ENCODE measurements at places on chromosomes 6 and 20. TPM values are rescaled to one million over a fixed set of nuclear protein-coding genes. Genes with fewer than 3 reads are reported as not detected.

The CNBD2 gene
- 5.7 TPM for total RNA-seq

The SIRPB2 gene
- total RNA-seq: not detected

The CCM2L gene
- not detected for total RNA-seq

The OTOR gene
- total RNA-seq: not detected

The SEMG1 gene
- total RNA-seq: not detected

The VGLL2 gene
- total RNA-seq: not detected

The SALL4 gene
- 0.11 TPM for total RNA-seq

- H3K36me3 ChIP-seq: peaks cover 47% of the 10 kb centered on the region
- no peak for DNase-seq
- no peaks in the 10 kb centered on the region for H3K27me3 ChIP-seq
- no peak overlapping the region for H3K4me3 ChIP-seq
Measured at GRCh38 chr6:6591778-6592465, 3.4 kb downstream of the LY86 start.

DNA sequence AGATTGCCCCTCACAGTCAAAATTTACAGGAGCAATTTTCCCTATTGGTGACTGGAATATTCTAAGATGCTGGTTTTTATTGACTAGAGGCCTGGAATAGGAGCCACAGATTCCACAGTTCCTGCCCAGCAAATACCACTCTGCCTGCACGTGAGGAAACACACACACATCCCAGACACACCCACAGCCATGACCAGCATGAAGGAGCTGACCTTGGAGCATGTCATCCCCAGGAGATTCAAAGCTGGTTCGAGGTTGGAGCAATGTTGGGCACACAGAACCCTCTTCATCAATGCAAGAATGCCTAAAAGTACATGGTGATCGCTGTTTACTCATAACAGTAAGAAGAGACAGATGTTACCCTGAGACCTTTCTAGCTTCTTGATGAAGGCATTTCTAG is 244.6 kb upstream of the FOXQ1 start:
- H3K27ac ChIP-seq: no peak overlapping the region
- no peak overlapping the region for H3K4me3 ChIP-seq
- peaks cover 8% of the 10 kb centered on the region for H3K27me3 ChIP-seq
- H3K36me3 ChIP-seq: no peaks in the 10 kb centered on the region
- no peaks in the 10 kb centered on the region for H3K4me1 ChIP-seq
- DNase-seq: no peak

DNA sequence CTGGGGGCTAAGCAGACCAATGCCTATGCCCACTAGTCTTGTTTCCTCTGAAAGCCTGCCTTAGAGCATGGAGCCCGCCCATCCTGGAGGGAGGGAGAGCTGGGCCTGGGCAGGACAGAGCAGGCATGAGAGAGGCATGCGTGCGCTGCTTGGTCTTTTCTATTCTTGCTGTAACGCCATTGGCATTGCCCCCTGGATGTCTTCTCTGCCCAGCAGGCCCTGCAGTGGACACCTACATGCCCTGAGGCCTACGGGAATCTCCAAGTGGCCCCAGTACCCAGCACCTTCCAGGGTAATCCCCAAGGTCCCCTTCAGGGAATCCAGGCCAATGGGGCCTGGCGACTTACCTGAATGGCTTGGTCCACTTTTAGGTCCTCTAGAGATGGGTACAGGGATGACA is 8.9 kb downstream of the SDCBP2 start:
- H3K4me3 ChIP-seq: no peak overlapping the region
- H3K36me3 ChIP-seq: peaks cover 3% of the 10 kb centered on the region
- no peak overlapping the region for H3K27ac ChIP-seq
- no peak for DNase-seq

GRCh38 chr6:35401514-35401913 is 50.6 kb upstream of the FANCE start:
- peaks cover 22% of the 10 kb centered on the region for H3K4me1 ChIP-seq
- H3K36me3 ChIP-seq: peaks cover 17% of the 10 kb centered on the region
- H3K27ac ChIP-seq: peak overlapping the region; percentile 59
- no peaks in the 10 kb centered on the region for H3K27me3 ChIP-seq

DNA sequence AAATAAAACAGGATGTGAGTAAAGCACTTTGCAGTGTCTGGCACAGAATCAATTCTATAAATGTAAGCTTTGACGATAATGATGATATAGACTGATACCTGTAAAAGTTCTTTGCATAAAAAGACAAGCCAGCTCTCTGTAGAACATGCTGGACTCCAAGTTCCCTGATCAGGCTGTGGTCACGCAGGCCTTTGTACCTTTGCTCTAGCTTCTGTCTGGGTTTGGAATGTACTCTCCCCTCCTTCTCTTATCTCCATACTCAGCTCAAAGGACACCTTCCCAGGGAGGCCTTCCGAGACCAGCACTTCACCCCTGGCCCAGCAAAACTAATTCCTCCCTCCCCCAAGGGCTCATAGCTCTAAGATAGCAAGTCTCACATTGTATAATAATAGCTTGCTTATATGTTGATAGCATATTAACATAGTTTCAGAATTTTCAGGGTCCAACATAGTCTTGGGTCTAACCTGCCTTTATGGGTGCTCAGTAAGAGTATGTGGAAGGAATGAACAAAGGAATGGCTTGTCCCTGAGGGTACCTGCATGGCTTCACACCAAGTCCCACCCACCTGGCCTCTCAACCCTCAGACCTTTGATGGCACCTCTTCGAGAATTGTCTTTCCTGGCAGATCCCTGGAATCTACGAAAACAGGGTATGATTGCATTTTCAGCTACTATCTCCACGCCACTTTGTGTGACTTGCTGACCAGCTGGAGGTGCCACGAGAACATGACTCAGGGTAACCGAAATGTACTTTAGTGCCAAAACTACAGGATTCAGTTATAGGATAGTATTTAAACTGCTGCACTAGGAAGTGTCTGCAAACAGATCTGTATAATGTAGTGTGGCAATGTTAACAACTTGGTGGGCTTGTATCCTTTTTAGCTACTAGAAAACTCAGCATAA is 41.7 kb upstream of the PIM1 start:
- no peak for DNase-seq
- no peaks in the 10 kb centered on the region for H3K36me3 ChIP-seq
- no peak overlapping the region for H3K27ac ChIP-seq
- H3K27me3 ChIP-seq: peaks cover 14% of the 10 kb centered on the region
- H3K4me1 ChIP-seq: peaks cover 5% of the 10 kb centered on the region

- DNase-seq: no peak
- H3K4me3 ChIP-seq: no peak overlapping the region
- H3K27me3 ChIP-seq: no peaks in the 10 kb centered on the region
- H3K36me3 ChIP-seq: peaks cover 1% of the 10 kb centered on the region
Measured at GRCh38 chr6:127342296-127342945, 988 bp downstream of the ECHDC1 start.

DNA sequence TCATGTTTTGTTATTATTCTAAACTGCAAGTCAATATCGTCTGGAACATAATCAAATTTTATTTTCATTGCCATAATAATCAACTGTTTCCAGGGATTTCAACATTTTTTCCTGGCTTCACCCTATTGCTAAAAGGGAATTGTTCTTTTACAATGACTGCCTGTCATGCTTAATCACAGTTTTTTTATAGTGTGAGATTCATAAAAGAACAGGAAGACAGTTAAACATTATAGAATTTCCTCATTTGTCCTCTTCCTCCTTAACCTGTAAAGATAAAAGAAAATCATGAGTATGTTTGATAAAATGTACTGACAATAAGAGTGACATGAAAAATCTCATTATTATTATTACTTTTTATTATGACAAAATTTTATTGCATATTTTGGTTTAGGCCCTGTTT is 73.3 kb upstream of the CENPW start:
- H3K4me1 ChIP-seq: no peaks in the 10 kb centered on the region
- H3K27ac ChIP-seq: no peak overlapping the region
- DNase-seq: no peak
- no peak overlapping the region for H3K4me3 ChIP-seq
- H3K27me3 ChIP-seq: no peaks in the 10 kb centered on the region

GRCh38 chr6:90413867-90414266 is 117.2 kb upstream of the BACH2 start:
- H3K27ac ChIP-seq: peak overlapping the region; percentile 99
- H3K27me3 ChIP-seq: peaks cover 2% of the 10 kb centered on the region
- peaks cover 2% of the 10 kb centered on the region for H3K36me3 ChIP-seq
- H3K4me3 ChIP-seq: peak overlapping the region; percentile 87
- DNase-seq: peak; percentile 66

GRCh38 chr20:38298768-38299288 is 5.1 kb upstream of the BPI start:
- H3K4me3 ChIP-seq: no peak overlapping the region
- H3K4me1 ChIP-seq: peaks cover 5% of the 10 kb centered on the region

- H3K27me3 ChIP-seq: no peaks in the 10 kb centered on the region
- DNase-seq: no peak
- H3K4me1 ChIP-seq: peaks cover 28% of the 10 kb centered on the region
- peaks cover 22% of the 10 kb centered on the region for H3K36me3 ChIP-seq
Measured at GRCh38 chr20:5153612-5154542, 27.1 kb downstream of the CDS2 start.

GRCh38 chr20:4713401-4713800 is 8.3 kb upstream of the PRND start:
- H3K4me1 ChIP-seq: peaks cover 9% of the 10 kb centered on the region
- peaks cover 5% of the 10 kb centered on the region for H3K36me3 ChIP-seq
- H3K27ac ChIP-seq: no peak overlapping the region
- peaks cover 10% of the 10 kb centered on the region for H3K27me3 ChIP-seq
- H3K4me3 ChIP-seq: no peak overlapping the region
- no peak for DNase-seq

DNA sequence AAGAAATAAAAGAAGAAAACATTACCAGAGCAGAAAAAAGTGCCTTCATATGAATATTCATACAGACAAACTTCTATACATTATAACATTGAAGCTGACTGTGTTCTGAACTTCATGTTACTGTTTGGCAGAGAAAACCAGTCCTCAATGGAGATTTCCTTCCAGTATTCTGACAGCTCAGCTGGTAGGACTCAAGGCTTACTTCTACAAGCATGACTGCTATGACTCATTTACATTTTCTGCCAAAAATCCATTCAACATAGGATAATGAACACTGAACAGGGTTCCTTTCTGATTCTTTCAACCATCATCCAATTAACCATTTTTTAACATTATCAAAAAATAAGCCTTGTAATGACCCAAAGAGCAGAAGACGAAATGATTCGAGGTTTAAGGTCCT is 25.4 kb downstream of the COL9A1 start:
- H3K4me3 ChIP-seq: no peak overlapping the region
- no peaks in the 10 kb centered on the region for H3K36me3 ChIP-seq
- H3K27me3 ChIP-seq: peaks cover 33% of the 10 kb centered on the region
- H3K27ac ChIP-seq: no peak overlapping the region

DNA sequence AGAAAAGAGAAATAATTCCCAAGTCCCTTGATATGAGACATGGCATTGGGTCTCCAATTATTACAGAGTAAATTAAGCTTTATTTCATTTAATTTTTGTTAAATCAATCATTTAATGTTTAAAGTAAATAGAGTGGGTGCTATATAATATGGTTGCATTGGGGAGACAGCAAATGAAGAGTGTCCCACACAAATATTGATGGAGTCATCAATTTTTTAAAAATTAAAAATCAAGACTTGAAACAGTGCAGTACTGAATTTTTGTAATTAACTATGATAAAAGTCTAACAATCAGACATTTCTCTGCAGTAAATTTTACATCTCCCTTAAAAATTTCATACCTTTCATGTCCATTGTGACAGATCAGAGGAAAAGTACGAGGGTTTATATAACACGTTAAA is 193.9 kb upstream of the ID4 start:
- no peaks in the 10 kb centered on the region for H3K4me1 ChIP-seq
- no peak overlapping the region for H3K27ac ChIP-seq
- no peaks in the 10 kb centered on the region for H3K36me3 ChIP-seq
- no peaks in the 10 kb centered on the region for H3K27me3 ChIP-seq
- H3K4me3 ChIP-seq: no peak overlapping the region
- no peak for DNase-seq

- peak overlapping the region; percentile 23 for H3K27ac ChIP-seq
- DNase-seq: no peak
- H3K4me3 ChIP-seq: no peak overlapping the region
- H3K4me1 ChIP-seq: peaks cover 2% of the 10 kb centered on the region
- H3K36me3 ChIP-seq: no peaks in the 10 kb centered on the region
Measured at GRCh38 chr20:32607727-32608663, 22.9 kb upstream of the NOL4L start.

DNA sequence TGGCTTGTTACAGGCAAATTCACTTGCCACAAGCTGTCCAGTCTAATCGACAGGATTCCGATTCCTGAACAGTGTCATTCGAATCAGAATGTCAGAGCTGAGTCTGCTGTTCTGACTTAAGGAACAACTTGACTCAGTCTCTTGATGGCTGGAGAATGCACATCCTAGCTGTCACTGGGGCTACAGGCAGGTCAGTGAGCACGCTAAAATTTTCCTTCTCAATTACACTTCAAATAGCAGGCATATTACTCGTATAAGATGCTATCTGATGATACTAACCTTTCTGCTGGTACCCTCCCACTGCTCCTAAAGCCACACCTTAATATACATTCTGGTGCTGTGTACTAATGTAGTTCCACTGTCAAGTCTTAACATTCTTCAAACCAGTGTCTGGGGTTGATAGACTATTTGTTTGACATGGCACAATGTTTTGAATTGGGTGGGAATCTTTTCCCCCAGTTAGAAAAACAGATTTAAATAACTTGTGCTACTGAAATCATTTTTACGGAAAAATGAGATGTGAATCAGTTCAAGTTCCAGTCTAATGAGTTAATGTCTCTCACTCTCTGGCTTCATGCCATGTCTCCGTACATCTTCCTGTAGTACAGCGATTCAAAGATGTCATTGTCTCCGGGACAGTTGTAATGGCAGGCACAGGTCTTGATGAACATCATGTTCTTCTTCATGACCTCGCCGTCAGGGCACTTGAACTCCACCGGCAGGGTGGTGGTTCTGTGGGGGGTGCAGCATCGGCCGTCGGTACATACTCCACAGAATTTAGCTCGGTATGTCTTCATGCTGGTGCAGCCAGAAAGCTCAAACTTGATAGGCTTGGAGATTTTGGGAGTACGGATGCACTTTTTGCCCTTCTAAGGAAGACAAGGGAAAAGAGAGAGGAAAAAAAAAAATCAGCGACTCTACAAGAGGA is 2.2 kb downstream of the CCN2 start:
- DNase-seq: no peak
- no peaks in the 10 kb centered on the region for H3K36me3 ChIP-seq
- no peak overlapping the region for H3K27ac ChIP-seq
- H3K27me3 ChIP-seq: peaks cover 59% of the 10 kb centered on the region

- H3K27ac ChIP-seq: no peak overlapping the region
- no peaks in the 10 kb centered on the region for H3K36me3 ChIP-seq
- DNase-seq: no peak
- no peak overlapping the region for H3K4me3 ChIP-seq
- peaks cover 5% of the 10 kb centered on the region for H3K27me3 ChIP-seq
Measured at GRCh38 chr6:21538186-21538798, 55.3 kb upstream of the SOX4 start.

All from activated naive CD8-positive, alpha-beta T cell treated with anti-CD3 and anti-CD28 coated beads, Interleukin-2, amount 10 ng/mL, durations not matched to agents 7 days and 5 days (primary cell).